ENCODE measurements at places on chromosomes 16 and 17.

GRCh38 chr17:74290340-74290739, 16.3 kb downstream of the DNAI2 start:
- DNase-seq, result no peak

GRCh38 chr16:57289391-57290257, 5.2 kb upstream of the PLLP start:
- DNase-seq, result no peak

DNA sequence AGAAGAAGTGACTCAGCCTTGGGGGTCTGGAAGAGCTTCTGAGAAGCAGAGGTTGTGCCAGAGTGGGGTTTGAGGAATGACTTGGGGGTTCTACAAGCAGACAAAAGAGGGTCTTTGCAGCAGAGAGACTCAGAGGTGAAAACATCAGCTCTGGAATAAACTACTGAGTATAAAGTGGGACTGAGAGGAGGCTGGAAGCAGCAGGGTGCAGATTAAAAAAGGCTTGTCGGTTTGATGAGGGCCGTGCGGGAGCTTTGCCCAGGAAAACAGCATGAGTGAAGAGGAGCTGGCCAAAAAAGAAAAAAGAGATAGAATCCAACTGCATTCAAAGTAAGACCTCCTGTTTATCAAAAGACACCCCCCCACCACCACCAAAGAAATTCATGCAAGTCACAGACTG, 13.1 kb upstream of the ACE start:
- no peak for DNase-seq

DNA sequence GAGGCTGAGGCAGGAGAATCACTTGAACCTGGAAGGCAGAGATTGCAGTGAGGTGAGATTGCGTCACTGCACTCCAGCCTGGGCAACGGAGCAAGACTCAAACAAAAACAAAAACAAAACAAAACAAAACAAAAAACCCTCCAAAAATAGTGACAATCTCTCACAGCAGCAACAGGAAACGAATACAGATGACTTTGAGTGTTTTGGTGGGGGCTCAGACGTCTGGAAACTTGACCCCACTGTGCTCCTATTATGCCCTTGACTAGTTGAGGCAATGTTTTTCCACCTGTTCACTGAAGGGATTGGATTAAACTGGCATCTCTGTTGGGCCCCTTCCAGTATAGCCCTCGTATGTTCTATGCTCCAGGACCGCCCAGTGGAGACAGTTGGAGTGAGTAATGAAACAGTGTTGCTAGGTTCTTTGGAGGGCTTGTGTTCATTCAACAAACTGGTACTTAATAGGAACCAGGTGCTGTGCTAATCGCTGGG, 167.0 kb downstream of the UTP18 start:
- DNase-seq, result no peak

DNA sequence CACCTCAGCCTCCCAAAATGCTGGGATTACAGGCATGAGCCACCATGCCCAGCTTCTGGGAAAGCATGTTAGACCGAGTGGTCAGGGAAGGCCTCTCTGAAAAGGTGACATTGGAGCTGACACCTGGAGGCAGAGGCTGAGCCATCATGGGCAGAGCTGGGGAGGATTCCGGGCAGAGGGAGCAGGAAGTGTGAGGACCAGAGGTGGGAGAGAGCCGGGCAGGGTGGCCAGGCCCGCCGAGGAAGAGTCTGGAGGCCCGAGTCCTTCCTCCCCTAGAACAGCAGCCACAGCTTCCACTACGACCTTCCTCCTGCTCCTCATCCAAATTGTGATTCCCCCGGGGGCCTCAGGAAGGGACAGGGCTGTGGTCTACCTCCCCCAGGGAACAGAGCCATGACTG, 74.7 kb downstream of the COG7 start:
- DNase-seq, result no peak

DNA sequence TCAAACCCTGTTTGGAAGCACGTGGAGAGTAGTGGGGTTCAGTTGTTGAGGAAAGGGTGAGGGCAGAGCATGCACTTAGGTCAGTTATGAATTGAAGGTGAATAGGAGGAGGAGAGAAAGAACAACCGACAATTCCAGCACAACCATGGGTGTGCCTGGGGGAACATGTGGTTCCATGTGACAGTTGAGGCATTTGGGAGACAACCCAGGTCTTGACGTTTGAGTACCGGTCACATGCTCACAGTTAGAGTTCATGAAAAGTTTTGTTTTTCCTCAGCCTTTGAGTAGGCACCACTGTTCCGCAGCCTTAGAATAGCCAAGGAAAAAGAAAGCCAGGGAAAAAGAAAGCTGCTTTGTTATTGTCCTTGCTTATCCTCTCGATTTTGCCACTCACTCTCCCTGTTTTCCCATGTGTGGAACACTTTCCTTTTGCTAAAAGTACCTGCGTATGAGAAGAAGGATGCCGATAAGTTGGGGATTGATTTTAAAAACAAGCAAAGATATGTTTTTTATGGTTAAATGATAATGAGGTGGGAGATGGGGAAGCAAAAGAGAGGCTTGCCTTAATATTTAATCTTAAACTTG, 25.6 kb upstream of the ABCC11 start:
- DNase-seq, result no peak

DNA sequence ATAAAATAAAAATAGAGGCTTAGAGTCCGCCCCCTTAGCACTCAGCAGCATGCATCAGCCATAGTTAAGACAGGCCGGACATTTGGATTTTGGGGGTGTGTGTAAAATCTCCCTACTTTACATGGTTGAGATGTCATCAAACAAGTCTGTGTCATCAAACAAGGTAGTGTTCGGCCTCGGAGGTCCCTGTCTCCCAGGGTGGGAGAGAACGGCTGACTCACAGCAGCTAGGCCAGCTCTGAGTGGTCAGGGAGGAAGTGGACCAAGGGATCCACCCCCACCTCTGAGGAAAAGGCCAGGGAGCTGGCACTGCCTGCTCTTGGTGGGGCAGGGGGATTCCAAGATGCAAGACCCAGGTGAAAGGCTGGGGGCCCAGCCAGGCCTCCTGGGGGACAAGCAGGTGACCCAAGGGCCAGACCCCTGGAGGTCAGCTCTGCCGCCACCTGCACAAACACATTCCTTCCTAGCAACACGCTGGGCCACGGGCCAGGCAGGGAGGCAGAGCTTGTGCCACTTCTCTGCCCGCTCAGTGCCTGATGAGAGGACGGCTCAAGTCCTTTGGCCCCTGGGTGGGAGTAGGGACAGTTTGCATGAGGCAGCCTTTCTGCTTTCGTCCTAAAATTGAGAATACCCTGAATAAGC, 28.5 kb downstream of the KIFC3 start:
- no peak for DNase-seq

GRCh38 chr17:36674278-36674650, 72.9 kb downstream of the MRM1 start:
- DNase-seq, result no peak

GRCh38 chr17:5418858-5419355, 555 bp downstream of the NUP88 start:
- DNase-seq, result no peak

- DNase-seq, result no peak
Observed at GRCh38 chr17:48219617-48220016, 112.1 kb downstream of the SNX11 start.

DNA sequence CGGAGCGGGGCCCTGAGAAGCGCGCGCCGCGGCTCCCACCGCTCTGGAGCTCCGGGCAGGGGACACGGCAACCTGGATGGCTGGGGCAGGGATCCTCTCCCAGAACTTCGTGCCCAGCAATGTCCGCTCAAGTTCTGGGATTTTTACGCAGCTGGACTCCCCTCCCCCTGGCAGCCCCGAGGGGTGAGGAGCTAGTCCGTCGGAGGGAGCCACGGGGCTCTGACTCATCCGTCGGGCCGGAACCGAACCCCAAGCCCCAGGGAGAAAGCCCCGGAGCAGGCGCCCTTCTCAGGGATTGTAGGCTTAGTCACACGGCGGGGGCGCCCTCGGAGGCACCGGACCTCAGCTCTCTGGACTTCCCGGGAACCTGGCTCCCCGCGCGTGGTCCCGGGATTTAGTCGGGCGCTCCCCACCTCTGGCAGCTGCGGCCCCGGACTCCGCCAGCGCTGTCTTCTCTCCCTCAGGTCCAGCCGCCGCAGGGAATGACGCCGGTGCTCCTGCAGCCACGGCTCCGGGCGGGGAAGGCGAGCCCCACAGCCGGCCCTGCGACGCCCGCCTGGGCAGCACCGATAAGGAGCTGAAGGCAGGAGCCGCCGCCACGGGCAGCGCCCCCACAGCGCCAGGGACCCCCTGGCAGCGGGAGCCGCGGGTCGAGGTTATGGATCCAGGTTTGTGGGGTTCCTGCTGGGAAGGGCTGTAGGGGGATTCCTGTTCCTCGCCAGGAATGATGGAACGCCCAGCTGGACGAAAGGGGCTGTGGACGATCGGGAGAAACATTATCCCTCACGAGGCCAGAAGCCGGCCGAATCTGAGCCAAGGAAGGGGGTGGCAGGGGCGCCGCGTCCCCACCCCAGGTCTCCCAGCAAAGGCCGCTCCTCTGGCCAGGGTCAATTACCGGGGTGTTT, 830 bp downstream of the SPHK1 start:
- no peak for DNase-seq

GRCh38 chr17:17119533-17119932, 77.3 kb downstream of the MPRIP start:
- peak; percentile 42 for DNase-seq

GRCh38 chr16:23486480-23486879, 23.8 kb downstream of the GGA2 start:
- no peak for DNase-seq

GRCh38 chr17:65163990-65164495, 26.9 kb downstream of the RGS9 start:
- DNase-seq, result no peak

DNA sequence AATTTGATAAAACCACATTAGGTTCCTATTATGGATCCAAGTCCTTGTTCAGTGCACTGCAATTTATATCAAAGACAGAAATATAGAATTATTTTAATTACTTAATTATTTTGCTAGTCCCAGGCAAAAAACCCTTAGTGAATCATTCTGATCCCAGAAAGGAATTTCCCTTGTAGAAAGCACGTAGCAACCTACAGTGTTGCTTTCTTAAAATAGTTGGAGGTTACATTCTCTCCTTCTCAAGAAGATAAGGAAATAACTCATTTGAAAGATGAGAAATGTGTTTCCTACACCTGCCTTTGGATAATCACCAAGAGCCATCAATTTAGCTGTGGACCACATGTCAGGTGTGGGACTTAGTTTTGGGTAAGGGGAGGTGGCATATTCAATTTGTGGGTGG, 434.9 kb downstream of the SHISA9 start:
- DNase-seq, result no peak

GRCh38 chr17:61583242-61583641, 7.8 kb downstream of the NACA2 start:
- peak; percentile 31 for DNase-seq

Data from skin of body (tissue), 3 donors.